SK-N-DZ (cell line): ENCODE measurements at places on chromosomes 12 and 14.

- DNase-seq = peak; percentile 45
Observed at GRCh38 chr12:46371718-46372543, 642 bp downstream of the SLC38A2 start.

DNA sequence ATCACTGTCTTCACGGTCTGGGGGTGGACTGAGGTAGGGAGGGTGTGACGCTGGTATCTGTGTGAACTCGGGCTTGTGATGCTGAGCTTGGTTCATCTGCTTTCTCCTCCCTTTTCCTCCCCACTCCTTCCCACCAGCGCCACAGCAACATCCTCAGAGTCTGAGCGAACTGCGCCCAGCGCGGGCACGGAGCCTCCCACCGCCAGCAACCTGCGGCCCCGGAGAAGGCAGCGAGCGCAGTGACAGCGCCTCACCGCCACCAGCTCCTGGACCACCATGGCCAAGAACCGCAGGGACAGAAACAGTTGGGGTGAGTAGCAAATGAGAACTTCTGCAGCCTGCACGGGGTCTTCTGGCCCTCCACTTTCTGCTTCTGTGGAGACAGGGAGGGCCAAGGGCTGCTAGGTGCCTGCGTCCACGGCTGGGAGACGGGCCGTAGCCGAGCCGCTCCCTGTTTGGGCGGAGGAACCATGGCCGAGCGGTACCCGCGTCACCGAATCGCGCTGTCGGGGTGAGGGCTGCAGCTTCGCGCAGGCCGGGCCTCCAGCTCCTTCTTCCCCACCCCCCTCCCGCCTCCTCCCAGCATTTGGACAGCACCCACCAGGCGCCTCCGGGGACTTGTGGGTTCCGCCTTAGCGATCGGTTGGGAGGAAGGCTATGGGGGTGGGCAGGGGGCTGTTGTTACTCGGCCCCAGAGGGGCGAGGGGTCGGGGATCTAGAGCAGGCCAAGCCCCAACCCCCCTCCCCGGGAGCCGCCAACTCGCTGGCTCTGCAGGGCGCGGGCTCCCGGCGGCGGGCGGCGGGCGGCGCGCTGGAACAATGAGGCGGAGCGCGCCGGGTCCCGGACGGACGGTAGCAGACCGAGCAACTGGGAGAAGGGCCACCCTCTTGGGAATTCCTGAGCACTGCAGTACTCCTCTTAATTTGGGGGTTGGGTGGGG, at the start of gene ATL1:
TSS of gene ATL1 (plus strand) at position 156 of the 941 bp plus-strand sequence. CDS start at position 277, 121 bp downstream.
- peak; percentile 83 for DNase-seq

DNA sequence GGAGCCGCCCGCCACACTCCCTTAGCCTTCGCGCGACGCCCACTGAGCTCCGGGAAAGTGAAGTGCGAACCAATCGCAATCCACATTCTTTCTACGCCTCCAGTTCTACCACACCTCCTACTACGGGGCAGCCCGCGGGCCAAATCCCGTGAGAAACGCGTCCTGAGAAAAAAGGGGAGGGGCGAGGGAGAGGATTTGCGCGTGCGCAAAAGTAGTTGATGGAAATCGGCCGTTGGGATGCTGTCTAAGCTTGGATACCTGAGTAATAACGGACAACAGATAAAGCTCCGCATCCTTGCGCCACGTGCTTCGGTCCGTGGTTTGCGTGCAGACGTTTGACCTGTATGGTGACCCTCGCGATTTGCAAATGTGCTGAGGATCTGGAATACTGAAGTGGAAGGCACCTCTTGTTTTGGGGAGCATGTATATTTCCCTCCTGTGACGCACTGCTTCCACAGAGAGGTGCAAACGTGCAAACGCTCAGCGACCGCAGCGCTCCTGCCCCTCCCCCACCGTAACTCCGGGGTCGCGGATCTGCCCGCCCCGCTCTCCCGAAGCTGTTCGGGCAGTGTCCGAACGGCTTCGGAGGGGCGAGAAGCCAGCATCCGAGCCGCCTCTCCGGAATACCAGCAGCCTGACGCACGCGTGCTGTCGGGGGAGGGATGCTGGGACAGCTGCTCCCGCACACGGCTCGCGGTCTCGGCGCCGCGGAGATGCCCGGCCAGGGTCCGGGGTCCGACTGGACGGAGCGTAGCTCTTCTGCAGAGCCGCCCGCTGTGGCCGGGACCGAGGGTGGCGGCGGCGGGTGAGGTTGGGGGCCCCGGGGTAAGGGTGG, at the start of the genes FAM216A and GPN3:
TSS of gene FAM216A (plus strand) at position 632 of the 835 bp plus-strand sequence. CDS start at position 663, 31 bp downstream.
TSS of gene GPN3 (minus strand) at position 44 of the 835 bp plus-strand sequence. CDS start 54 bp downstream, outside the sequence.
- DNase-seq = peak; percentile 99

GRCh38 chr12:110307372-110307771, 26.3 kb downstream of the ATP2A2 start:
- no peak for DNase-seq

DNA sequence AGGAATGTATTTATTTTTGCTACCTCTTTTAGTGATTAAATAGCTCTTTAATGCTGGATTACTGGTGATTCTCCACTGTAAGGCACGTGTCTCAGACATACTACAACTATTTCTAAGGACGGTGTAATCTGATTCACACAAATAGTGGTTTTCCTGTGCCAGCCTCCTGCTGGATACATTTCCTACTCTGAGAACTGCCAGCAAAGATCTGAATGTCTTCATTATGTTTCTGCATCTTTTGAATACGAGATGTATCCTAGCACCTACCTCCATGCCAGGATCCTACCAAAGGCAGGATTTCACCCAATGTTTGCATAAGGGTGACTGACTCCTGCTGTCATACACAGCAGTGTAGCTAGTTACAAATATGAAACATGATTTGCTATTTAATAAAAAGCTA, 120.6 kb downstream of the PRICKLE1 start:
- no peak for DNase-seq

DNA sequence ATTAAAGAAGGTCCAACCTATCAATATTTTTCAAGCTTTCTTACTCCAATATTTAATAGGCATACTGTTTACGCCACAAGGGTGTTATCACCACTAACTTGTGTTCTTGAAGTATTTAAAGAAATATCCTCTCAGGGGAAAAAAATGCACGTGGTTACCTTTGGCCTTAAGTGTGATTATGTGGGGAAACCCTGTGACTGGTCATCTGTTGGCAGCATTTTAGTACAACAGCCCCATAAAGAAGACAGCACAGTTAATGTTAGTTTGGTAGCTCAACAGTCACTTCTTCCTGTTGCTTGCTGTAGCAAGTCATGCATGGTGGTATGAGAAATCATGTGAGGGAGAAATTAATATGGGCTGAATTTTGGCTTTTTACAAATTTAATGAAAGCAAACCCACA, 1021.5 kb upstream of the TMEM132C start:
- no peak for DNase-seq

- no peak for DNase-seq
Observed at GRCh38 chr14:80982711-80983110, 27.3 kb downstream of the TSHR start.

DNA sequence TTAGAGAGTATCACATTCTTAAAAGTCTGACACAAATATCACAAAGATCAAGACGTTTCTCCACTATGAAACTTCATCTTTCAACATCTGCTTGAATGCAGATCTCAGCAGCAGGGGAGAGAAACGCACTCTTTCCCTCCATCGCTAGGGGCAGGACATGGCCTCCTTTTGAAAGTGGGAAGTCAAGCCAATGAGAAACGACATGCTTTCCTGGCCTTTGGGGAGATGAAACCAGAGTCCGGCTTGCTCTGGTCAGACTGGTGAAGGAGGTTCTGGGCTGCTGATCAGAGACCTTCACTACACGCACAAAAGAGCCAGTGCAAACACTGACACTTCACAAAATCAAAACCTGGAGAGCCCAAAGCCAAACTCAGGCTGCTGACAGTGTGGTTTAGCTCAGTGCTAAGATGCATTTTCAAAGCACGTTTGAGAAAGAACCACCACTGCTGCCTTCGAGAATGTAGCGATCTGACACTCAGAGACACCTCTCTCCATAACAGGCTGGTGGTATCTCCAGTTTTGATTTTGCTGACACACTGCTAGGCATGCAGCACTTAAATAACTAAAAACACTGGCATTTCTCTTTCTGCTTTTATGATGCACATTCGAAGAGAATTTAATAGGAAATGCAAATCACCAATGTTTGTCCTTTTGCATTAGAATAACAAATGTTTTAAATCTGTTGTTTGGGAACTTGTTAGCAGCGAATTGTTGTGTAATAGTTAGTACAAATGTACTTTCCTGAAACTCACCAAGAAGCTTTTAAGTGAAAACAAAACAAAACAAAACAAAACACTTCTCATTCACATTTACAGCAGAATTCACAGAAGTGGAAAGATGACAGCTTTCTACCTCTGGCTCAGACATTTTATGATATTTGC, 93.9 kb upstream of the OVCH1 start:
- no peak for DNase-seq

DNA sequence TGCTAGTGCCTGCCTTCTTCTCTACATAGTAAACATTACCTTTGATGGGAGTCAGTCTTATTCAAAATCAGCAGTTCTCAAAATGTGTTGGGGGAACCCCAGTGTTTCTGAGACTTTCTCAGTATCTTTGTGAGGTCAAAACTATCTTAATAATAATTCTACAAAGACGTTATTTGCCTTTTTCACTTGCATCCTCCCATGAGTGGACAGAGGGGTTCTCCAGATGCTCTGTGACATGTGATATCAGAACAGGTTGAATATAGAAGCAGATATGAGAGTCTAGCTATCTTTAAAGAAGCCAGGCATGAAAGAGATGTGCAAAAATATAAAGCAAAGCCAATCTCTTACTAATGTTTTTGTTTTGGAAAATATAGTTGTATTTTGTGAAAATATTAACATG, 144.7 kb downstream of the KTN1 start:
- no peak for DNase-seq

GRCh38 chr14:102957222-102957621, 34.8 kb downstream of the AMN start:
- peak; percentile 18 for DNase-seq

GRCh38 chr14:101730626-101731186, 30.8 kb upstream of the PPP2R5C start:
- DNase-seq = no peak

GRCh38 chr14:90402016-90402415, 5.2 kb downstream of the CALM1 start:
- DNase-seq = no peak

- no peak for DNase-seq
Observed at GRCh38 chr12:92142251-92142926, 3.3 kb downstream of the BTG1 start.

- no peak for DNase-seq
Observed at GRCh38 chr14:64826845-64827244, 52.9 kb downstream of the SPTB start.

- DNase-seq = peak; percentile 56
Observed at GRCh38 chr12:119602734-119603094, 9.1 kb downstream of the TMEM233 start.

DNA sequence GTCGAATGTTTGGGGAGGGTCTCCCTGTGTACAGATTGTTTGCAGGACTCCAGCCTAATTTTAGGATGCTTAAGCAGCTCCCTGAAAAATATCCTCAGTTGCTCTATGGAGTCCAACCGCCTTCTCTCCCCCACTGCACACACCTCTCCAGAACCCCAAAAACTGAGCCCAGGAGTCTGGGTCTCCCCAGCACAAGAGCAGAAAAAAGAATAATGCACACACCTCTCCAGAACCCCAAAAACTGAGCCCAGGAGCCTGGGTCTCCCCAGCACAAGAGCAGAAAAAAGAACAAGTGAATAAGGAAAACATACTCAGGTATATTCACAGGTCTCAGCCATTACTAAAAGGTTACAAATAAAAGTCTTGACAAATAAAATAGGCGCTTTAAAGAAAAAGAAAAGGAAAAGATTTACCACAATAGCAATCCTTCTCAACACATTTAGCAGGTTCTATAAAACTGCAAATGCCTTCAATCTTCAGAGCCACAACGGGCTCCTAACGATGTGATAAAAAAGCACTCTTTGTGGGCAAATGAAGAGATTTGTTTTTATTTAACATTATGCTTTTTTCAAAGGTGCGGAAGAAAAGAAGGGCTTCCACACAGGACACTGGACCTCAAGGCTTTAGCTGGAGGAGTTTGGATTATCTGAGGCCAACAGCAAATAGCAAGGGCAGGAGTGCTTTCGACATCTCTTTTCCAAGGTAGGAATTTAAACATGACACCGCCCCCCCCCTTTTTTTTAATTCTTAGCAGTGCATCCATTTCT, 8.2 kb downstream of the BCL11B start:
- DNase-seq = no peak

DNA sequence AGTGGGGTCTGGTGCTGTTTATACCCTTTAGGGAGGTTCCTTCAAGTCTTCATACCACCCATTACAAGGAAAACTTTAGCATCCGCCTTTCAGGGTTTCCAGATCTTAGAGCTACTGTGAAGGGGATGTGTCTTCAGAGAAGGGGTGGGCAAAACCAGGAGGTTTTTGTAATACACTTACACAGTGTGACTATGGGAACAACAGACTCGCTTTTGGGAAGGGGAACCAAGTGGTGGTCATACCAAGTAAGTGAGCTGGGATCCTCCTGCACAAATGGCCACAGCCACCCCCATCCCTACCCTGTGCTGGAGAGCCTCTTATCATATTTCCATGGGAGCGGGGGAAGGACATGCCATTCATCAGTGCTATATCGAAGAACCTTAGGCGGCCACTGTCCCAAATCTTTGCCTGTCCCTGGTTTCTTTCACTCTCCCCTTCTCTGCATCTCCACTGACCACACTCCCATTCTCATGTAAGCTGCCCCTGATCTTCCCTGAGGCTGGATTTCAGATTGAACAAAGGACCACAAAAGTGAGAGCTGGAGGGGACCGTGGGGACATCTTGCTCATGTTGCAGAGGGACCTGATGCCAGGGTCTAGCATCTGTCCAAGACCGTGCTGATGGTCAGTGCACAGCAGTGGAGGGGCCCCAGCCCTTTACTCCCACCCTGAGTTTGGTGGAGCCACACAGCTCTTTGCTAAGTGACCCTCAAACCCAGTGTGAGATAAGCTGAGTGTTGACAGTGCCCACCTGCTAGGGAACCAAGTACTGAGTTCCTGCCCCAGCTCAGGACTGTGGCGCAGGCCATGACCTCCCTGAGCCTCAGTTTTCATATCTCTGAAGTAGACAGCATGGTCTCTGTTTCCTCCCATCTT, 51.4 kb downstream of the DAD1 start:
- DNase-seq = no peak

DNA sequence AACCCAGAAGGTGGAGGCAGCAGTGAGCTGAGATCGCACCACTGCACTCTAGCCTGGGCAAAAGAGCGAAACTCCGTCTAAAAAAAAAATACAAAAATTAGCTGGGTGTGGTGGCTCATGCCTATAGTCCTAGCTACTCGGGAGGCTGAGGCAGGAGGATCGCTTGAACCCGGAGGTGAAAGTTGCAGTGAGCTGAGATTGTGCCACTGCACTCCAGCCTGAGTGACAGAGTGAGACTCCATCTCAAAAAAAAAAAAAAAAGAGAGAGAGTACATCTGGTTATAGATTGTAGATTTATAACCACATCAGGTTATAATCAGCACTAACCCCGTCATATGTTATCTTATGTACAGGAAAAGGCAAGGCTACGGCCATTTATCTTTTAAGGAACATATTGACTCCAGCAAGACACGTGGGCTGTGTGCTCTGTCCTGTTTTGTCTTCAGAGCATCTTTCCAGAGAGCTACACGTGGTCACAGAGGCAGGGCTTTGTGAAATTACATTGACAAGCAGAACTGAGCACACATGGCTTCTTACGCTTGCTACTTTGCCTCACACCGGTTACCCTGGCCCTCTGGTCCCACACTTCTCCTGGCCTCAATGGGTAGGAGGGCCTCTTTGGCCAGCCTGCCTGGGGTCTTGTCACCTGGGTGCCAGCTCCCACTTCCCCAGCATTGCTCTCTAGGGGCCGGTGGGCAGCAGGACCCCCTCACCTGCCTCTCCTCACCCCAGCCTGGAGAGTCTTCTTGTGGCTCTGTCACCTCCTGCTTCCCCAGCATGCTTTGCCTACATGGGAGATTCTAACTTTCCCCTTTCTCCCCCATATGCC, 6.8 kb upstream of the DYNC1H1 start:
- no peak for DNase-seq
